Stimulated activated CD4-positive, alpha-beta T cell treated with anti-CD3 and anti-CD28 coated beads, Interleukin-4, amount 100 ng/mL, for 4 hours (primary cell): ENCODE measurements at places on chromosomes 11 and 22.

DNA sequence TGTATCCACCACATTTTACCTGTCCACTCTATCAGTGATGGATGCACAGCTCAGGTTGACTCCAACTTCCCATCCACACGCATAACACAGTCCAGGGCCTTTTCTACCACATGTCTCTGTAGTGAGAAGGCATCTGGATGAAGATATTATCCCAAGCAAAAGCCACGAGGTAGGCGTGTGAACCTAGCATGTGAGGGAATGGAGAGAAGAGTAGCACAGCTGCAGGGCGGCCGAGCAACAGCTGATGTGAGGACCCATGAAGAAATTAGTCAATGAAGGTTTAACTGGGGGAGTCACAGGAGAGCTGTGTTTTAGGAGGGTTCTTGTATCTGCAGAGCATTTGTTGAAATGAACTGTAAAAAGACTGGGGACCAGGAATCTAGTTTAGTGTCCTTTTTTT, 144.6 kb upstream of the PITPNB start:
- DNase-seq: no peak

DNA sequence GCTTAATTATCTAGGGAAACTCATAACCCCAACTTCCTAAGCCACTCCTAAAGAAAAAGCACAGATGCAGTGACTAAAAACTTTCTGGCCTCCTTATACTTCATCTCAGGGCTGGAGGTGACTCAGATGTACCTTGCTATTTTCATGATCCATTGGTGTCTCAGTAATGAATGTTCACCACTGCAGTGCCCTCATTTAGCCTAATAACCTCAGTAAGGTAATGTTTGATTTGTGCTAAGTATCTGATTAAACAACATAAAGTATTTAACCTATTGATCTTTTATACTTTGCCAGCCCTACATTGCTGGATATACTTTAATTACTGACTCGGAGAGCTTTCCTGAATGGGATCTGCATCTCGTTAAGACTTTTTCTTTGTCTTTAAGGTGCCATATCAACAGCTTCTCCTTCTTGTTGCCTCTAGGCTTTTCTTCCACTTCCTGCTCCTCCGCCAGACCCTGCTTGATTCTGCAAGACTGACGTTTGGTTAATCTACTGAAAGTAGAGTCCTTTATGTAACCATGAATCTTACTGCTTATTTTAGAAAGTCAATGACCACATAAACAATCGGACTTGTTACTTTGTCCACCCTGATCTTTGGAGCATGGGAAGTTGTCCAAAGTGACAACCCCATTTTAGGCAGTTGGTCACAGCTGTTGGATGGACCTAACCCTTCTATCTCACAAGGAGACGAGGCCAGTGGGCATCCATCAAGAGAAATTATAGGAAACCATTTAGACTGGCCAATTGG, 303.0 kb downstream of the ST3GAL4 start:
- no peak for DNase-seq

DNA sequence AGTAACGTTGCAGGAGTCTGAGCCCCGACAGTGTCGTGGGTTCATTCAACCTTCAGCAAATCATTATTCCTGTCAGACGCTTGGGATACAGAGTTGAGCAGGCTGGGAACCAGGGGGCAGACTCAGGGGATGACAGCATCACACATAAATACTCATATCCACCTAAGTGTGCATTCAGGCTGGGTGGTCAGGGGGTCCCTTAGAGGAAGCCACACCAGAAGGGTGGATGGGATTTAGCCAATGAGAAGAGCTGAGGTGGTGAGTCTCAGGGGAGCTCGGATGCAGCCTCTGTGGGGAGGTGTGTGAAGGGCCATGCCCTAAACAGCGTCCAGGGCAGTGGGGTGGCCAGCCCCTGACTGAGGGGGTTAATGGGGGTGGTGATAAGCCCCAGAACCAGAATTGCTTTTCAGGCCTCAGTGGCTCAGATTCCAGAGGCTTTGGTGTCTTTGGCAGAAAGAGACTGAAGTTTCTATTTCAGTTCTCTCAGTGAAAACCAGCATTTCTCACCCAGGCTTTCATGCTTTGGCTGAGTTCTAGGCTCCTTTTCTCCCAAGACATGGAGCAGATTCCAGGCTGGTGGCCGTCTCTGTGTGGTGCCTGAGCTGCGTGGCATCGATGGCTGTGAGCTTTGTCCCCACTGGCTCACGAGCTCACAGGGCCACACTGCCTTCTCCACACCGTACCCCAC, 83.9 kb upstream of the CLDN5 start:
- no peak for DNase-seq

DNA sequence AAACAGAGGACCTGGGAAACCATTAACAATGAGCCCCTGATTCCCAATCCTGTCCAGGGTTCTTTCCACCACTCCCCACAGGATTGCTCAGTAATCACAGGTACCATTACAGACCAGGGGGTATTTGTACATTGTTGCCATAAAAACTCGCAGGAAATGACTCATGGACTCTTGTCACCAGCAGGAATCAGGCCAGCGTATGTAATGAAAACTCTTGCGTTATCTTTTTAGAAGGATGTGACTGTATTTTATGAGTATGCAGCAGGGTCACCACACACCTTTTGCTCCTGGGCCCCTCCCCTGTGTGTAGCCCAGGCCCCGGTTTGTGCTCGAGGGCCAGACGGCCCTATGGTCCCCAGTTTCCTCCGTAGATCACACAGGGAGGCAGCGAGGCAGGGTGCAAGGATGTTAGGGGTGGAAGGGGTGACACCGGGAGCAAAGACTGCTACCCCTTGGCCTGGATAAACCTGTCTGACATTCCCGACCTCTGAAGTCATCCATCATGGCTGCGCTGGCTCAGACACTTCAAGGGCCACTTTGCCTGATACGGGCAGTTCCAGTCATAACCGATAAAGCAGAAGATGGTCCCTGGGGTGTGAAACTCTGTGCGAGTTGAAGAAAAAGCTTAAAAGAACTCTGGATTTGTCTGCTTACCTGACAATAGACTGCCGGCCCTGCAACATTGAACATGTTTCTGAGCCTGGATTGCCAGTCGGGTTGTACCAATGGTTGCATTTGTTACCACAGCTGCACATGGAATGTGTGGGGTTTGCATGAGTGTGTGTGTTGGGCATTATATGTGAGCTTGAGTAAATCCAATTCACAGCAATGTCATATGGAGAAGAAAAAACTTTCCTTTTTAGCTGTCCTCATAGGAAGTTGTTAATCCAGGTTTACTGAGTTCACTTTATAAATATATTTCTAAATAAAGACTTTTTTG, 56.9 kb downstream of the MICAL2 start:
- DNase-seq: no peak

GRCh38 chr22:38835888-38836301, 7.9 kb downstream of the NPTXR start:
- no peak for DNase-seq

DNA sequence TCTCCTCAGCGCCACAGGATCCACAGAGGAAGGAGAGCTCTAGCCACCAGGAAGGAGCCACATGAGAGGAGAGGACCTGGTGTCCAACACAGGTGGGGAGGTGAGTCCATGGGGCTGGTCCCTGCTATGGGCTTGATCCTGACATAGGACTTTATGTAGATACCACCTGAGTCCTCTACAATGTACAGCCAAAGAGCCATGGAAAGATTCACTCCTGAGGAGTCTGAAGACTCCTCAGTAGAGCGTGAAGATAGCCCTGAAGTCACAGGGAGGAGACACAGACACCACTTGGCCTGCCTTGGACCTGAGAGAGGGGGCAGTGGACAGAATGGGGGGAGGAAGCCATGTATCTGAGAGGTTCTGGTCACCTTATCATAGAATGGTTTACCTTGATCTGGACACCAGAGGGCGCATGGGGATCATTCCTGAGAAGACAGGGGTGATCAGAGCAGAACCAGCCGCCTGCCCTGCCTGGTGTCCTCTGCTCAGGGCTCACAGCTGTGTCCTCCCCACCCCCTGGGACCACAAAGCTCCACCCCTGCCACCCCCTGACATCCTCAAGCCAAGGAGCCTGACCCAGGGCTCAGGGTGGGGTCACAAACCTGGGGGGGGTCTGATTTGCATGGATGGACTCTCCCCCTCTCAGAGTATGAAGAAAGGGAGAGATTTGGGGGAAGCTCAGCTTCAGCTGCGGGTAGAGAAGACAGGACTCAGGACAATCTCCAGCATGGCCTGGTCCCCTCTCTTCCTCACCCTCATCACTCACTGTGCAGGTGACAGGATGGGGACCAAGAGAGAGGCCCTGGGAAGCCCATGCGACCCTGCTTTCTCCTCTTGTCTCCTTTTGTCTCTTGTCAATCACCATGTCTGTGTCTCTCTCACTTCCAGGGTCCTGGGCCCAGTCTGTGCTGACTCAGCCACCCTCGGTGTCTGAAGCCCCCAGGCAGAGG, 77.0 kb downstream of the ZNF280B start:
- peak; percentile 54 for DNase-seq

GRCh38 chr22:37256075-37256726, 12.1 kb upstream of the RAC2 start:
- no peak for DNase-seq

DNA sequence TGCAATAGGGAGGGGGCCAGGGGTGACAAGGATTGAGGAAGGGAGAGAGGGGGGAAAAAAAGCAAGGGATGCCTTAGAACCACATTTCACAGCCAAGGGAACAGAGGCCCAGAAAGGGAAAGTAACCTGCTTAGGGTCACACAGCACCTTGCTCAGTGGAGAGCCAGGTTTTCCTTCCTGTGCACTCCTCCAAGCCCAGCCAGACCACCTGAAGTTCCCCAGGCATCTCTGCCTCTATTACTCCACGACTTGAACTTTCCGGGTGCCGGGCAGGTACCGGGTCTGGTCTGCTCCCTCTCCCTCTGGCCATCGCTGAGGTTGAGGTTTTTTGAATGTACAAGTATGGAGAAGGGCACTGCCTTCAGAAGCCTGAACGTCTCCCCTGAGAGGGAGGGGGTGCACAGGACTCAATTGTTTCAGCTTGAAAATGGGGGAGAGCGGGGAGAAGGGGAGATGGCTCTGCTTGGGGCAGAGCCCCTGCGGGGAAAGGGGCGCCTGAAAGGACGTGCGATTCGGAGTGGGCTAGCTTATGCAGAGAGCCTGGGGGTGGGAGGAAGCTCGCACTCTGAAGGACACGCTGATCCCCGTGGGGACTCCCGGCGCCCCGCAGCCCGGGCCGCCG, 516 bp upstream of the SERPINH1 start:
- DNase-seq: no peak
